ENCODE measurements at places on chromosomes 7 and 10. TPM values are rescaled to one million over a fixed set of nuclear protein-coding genes. Genes with fewer than 3 reads are reported as not detected.

- no peak for DNase-seq
These were observed 293.8 kb downstream of the RNLS start for GRCh38 chr10:88289342-88289741.

- no peak for DNase-seq
These were observed 15.6 kb downstream of the SORCS1 start for GRCh38 chr10:107148906-107149305.

GRCh38 chr7:3673524-3673923 is 372.5 kb downstream of the SDK1 start:
- peak; percentile 42 for DNase-seq

C10orf53 gene
- not detected for total RNA-seq

DNA sequence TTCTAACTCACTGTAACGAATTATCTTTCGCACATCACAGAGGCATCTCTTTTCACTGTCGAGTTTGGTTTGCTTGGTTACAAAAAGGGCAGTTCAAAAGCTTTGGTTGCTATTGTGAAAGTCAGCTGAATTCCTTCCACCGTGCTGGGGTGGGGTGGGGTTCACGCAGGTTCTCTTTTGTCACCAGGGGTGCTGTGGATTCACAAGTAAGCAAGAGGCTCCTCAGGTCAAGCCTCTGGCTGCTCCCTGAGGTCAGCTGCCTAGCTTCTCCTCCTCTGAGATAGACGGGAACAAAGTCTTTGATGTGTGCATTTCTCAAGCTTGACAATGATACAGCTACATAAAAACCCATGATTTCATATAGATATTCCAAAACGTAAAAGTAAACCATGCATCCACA is 47.7 kb downstream of the EGFR start:
- DNase-seq = no peak

- DNase-seq = no peak
These were observed 289.1 kb downstream of the CCDC3 start for GRCh38 chr10:12712293-12712983.

NOD1 gene
- total RNA-seq = 22.6 TPM

GRCh38 chr7:128042012-128042411 is 10.8 kb upstream of the LRRC4 start:
- DNase-seq = no peak

SLC18A2 gene
- not detected for total RNA-seq

DNA sequence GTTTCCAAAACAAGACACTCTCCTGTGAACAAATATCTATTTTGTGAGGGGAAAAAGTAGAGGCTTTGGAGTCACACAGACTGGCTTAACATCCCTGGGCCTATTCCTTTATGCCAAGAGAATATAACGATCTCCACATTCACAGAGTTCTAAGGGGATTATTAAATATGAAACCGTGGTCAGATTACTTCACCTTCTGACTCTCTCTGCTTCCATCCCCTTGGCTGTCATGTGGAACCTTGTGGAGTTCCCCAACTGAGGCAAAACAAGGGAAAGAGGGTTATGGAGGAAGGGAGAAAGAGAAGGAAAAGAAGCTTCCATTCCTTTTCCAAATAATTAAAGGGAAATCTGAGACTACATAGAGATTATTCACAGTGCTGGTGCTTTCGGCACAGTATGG is 55.5 kb upstream of the ATP6V0A4 start:
- DNase-seq = no peak

GRCh38 chr10:91006752-91007346 is 86.0 kb upstream of the ANKRD1 start:
- DNase-seq = no peak

TLX1 gene
- total RNA-seq = not detected

SPDYE11 gene
- total RNA-seq = not detected

- DNase-seq = no peak
These were observed 256.2 kb downstream of the PAXIP1 start for GRCh38 chr7:154746571-154747360.

GRCh38 chr10:124320778-124321432 is 97.8 kb downstream of the OAT start:
- peak; percentile 5 for DNase-seq

C10orf67 gene
- not detected for total RNA-seq

DNA sequence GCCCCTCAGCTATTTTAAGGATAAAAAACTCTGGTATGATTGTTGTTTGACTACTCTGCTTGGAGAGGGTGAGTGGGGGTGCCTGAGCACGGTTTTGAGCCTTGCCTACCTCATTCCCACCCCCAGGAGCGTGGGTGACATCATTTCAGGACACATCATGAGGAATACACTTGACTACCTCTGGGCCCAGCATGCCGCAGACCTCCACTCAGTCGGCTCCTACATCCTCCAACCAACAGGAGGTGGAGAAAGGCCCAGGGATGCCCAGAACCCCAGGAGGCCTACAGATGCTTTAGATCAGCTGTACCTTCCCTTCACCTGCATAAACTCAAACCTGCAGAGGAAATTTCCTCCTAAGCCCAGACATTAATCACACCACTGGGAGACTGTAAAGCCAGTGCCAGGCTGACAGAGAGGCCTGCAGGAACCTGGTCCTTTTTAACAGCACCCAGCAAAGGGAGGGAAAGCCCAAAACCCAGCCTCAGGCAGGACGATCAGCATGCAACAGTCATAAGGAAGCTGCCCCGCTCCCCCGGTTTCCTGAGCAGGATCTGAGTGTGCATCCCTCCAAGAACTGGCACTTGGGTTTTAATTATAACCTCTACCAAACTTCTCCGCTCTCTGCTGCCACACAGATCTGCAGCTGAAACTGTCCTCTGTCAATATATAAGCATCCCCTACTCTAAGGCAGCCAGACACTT is 61.7 kb upstream of the ZNRF2 start:
- DNase-seq = no peak

THSD7A gene
- not detected for total RNA-seq

COL13A1 gene
- total RNA-seq = not detected

HMX3 gene
- total RNA-seq = not detected

- no peak for DNase-seq
These were observed 166.7 kb downstream of the EVX1 start for GRCh38 chr7:27409311-27409710.

DNA sequence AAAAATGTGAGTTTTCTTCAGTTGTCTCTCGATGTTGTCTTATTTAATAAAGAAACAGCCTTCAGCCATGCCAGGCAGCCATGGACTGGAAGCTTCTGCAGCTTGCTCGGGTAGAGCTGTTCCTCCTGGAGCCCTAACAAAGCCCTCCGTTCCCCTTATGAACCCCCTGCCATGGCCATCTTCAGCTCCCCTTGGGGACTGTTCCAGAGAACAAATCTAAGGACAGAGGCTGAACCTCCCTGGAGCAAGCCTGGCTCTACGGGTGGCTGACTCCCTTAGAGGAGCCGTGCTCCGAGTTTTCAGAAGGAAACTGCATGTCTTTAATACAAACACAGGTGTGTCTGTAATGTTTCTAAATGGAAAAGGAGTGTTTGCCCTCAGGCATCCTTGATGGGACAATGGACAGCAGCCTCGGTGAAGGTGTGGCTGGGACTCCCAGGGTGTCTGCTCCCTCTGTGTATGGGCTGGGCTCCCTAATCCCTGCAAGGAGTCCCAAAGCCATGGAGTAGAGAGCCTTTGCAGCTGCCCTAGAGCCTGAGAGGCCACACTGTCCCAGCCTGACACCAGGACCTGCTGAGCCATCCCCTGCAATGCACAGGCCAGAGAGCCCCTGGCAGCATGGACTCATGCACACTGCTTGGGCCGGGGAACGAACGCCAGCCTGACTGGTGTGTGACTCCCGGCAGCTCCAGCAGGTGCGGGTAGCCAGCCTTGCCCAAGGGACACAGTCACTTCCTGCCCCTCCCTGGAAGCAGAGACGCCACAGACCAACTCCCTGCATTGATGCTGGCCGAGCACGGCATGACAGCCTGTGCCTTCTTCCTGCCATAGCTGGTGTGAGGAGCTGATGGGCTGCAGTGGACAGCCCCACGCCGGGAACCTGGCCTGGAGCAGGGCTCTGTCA is 381.8 kb downstream of the TCERG1L start:
- DNase-seq = no peak

DNA sequence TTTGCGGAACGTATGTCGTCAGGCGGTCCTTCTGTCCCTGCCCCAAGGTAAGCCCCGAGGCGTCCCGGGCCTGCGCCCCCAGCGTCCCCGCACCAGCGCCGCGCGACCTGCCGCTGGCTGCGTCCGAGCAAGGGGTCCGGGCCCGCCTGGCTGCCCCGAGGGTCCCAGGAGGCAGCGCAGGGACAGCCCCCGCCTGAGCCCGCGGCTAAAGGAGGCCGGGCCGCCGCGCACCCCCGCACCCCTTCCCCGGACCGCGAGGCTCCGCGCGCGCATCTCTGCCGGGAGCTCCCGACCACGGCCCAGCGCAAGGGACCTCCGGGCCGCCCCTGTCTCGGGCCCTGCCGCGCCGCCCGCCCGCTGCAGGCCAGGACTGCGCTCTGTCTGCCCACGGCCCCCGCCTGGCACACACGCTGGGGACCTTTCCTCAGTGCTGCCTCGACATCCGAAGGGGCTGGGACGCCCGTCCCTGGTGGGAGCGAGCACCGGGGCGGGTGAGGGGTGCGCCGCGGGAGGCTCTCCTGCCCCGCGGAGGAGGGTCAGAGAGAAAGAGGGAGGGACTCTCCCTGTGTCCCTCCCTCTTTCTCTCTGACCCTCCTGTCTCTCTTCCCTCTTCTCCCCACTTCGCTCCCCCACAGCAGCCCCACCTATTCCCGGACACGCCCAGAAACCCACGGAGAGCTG is 25.0 kb downstream of the SHH start:
- no peak for DNase-seq

DNA sequence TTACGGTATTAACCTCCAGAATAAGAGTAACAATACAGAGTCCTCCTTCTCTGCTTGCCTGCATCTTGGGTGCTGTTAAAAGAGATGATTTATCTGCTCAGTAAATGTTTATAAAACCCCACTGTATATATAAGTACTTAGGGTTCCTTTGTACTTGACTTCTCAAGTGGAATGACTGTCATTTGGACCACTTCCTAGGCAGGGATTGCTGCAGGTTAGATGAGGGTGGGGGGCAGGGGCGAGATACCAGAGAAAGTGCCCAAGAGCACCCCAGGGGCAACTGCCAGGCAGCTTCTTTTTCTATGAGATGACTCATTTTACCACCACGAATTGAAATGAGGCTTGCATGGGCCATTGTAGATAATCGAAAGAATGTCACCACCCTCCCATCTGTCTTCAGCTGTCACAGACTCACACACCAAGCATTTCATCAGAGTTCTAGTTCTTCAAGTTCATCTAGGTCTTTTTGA is 421.9 kb upstream of the GALNT17 start:
- no peak for DNase-seq

- DNase-seq = no peak
These were observed 595.2 kb downstream of the SDK1 start for GRCh38 chr7:3896169-3896765.

GRCh38 chr7:18667466-18667865 is 171.9 kb downstream of the HDAC9 start:
- DNase-seq = no peak

DNA sequence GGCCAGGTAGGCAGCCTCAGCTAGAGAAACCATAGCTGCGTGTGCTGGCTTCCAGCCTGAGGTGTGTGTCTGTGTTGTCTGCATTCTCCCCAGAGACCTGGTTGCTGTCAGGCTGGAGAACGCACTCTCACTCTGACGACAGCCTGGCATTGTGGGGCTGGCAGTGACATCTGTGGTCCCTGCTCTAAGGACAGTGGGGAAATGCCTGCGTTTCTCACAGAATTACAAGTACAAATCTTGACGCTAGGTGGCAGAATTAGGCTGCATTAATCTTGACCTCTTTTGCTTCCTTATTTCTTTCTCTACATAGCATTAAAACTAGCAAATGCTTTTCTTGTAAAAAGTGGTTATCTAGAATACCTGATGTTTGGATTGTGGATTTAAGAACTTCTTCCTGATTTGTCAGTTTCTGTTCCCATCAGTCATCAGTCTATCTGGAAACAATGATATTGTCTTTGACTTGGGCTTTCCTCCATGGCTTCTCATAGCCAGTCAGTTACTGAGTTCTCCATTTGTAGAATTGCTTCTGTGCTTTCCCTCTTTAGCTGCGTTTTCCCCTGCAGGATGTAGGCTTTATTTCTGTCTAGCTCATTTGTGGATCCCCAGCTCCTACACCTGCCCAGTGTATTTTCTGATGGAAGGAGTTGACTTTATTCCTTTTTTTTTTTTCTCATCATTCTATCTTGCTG is 86.0 kb downstream of the FANK1 start:
- DNase-seq = no peak

TET1 gene
- total RNA-seq = 1.5 TPM

HKDC1 gene
- 4.2 TPM for total RNA-seq

IRF5 gene
- 28.6 TPM for total RNA-seq

DNA sequence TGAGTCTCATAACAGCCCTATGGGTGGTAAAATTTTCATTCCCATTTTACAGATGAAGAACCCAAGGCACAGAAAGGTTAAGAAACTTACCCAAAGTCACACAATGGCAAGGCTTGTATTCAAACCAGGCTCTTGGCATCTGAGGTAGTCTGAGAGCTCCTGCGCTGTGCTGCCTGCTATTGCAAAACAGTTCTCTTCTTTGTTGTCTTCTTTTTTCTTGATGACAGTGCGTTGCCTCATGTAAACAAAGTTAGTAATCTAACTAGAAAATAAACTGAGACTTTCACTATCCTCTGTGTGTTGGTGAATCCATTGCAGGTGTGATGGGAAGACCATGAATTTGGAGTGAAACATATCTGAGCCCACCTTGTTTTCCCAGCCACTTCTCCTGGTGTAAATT is 240.8 kb downstream of the PTEN start:
- DNase-seq = no peak

GRCh38 chr7:43522406-43523156 is 60.3 kb upstream of the STK17A start:
- no peak for DNase-seq
